ENCODE measurements at places on chromosomes 12 and 14.

DNA sequence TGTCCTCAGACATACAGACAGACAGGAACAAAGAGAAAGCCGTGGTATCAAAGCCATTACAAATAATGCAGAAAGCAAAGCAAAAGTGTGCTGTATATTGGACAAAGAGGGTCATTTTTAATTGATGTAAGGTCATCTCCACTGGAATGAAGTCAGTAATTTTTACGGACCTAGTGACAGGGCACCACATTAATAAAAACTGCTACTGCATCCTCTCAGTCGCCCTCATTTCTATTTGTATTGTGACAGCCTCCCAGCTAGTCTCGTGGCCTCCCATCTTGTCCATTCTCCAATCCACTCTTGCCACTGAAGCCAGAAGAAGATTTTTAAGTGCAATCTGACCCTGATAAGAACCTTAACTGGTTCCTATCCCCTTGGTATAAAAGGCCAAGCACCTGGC lies 132.4 kb downstream of the NUAK1 start:
- DNase-seq = no peak

DNA sequence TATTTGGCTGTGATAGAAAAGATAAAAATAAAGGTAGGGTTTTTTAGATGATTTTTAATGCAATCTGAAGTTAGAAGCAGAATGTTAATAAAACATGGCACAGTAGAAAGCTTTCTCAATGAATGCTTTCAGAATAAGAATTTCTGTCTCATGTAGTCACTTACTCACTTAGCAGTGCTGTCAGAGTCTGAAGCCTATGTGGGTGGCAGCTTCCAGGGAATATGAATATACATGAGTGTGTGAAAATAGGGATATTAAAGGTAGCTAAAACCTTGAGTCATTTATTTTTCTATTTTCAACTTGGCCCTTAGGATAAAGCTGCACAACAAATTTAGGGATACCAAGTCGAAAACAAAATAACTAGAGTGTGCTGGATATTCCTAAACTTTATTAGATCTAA lies 427.9 kb downstream of the AEBP2 start:
- DNase-seq = no peak

- DNase-seq = no peak
These were observed 147.4 kb upstream of the NUDT4 start for GRCh38 chr12:93230326-93230720.

DNA sequence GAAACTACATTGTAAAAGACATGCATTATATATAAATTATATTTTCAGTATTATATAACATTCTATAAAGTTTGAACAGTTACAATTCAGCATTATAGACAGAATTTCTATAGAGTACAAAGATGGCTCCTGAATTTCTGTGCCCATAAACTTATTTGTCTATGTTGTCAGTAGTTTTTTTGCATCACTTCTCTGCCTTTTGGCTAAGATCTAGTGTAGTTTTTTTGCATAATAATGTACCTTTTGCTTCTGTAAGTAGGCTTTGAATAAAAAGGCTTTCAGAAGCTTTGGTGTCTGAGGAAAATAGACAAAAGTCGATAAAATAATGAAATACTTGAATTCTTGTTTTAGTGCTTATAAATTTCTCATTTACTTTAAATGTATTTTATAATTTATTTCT lies 11.1 kb downstream of the DNAL1 start:
- no peak for DNase-seq

DNA sequence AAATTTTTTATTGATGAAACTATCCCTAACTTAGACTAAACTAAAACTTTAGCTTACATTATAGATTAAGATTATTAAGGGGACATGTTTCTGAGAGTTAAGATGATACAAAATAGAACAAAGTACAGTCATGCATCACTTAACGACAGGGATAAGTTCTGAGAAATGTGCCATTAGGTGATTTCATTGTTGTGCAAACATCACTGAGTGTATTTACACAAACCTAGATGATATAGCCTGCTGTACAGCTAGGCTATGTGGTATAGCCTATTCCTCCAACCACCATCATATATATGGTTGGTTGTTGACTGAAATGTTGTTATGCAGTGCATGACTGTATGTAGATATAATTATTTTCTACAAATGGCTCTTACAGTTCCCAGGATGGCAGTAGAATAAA lies 46.5 kb downstream of the ATP6V1D start:
- no peak for DNase-seq

GRCh38 chr12:66043035-66043434 lies 87.5 kb downstream of the LLPH start:
- no peak for DNase-seq

- no peak for DNase-seq
These were observed 333.5 kb upstream of the DCN start for GRCh38 chr12:91515944-91516694.

DNA sequence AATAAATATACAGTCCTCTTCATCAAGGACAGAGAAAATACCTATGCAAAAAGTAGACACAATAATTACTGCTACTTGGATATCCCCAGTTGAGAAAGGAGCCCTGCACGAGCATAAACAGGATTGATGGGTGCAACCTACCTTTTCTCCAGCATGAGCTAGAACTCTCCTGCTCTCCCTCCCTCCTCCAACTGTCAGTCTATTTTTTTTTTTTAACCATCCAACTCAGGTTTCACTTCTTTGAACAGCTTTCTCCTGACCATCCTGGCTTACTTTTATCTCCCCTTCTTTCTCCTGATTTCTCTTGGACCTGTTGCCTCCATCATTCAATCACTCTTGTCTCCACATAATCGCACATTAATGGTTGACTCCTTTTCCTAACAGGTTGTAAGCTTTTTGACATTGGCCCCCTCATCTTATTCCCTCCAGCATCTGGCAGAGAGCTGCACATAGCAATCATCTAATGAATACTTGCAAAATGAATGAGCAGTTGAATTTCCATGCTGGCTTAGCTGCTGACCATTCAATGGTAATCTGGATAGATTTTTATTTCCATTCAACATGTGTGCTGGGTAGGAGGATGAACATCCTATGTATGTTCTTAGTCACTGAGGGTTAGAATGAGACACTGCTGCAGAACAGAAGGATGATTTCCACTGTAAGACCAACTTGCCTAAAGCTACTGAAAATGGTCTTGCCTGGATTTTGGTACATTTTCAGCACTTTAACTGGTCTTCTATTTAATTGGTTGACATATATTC lies 24.4 kb downstream of the MYBPC1 start:
- no peak for DNase-seq

DNA sequence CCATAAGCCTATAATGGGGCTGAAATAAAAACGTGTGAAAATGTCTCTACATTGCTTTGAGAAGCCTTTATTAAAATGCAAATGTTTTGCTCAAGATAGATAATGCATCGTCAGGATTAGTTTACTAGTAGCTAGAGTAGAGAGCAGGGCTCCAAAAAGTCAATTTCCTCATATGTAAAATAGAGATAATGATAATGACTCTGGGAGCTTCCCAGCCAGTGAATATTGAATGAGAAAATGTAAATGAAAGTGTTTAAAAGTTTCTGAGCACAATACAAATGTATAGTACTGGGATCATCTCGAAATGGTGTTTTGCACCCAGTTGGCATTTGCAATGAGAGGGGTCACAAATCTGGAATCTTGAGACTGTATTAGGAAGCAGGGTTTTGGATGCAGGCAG lies 135.3 kb downstream of the OTOGL start:
- DNase-seq = no peak

- DNase-seq = no peak
These were observed 942 bp downstream of the ATF7IP start for GRCh38 chr12:14366209-14367039.

- no peak for DNase-seq
These were observed 8.1 kb downstream of the KRT75 start for GRCh38 chr12:52426034-52426433.

- DNase-seq = no peak
These were observed 41.3 kb downstream of the STK38L start for GRCh38 chr12:27285403-27285802.

- no peak for DNase-seq
These were observed 156.2 kb downstream of the CACNA1C start for GRCh38 chr12:2208837-2209635.

GRCh38 chr12:66269142-66269541 lies 33.2 kb upstream of the HELB start:
- no peak for DNase-seq

Data from SK-N-SH (cell line).